ENCODE measurements at places on chromosomes 7 and 10. TPM values are rescaled to one million over a fixed set of nuclear protein-coding genes. Genes with fewer than 3 reads are reported as not detected.

GRCh38 chr10:75695994-75696393 lies 264.6 kb downstream of the LRMDA start:
- DNase-seq: no peak

The ABCB4 gene
- 21.4 TPM for polyA plus RNA-seq

- no peak for DNase-seq
These were observed 87.3 kb downstream of the EVX1 start for GRCh38 chr7:27329909-27330308.

GRCh38 chr10:132316133-132316532 lies 8.4 kb upstream of the STK32C start:
- DNase-seq: no peak

All from spleen (tissue), 13 donors.